ENCODE measurements at places on chromosomes 2 and 18.

GRCh38 chr2:10770956-10771750 is 41.4 kb downstream of the PDIA6 start:
- no peak for DNase-seq

DNA sequence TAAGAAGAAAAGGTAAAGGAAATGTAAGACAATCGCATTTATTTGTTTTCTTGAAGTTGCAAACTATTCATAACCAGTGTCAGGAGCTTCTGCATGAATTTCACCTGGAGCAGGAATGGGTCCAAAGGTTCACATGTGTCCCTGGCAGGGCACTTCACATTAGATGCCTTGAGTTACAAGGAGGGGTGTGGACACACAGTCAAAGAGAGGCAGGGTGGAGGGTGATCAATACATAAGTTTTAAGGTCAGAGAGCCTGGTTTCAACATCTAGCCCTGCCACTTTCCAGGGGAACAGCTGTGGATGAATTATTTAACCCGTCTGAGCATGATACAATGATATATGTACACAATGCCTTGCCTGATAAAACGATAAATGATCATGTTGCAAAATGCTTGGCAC is 321.4 kb downstream of the CYP26B1 start:
- DNase-seq: no peak

DNA sequence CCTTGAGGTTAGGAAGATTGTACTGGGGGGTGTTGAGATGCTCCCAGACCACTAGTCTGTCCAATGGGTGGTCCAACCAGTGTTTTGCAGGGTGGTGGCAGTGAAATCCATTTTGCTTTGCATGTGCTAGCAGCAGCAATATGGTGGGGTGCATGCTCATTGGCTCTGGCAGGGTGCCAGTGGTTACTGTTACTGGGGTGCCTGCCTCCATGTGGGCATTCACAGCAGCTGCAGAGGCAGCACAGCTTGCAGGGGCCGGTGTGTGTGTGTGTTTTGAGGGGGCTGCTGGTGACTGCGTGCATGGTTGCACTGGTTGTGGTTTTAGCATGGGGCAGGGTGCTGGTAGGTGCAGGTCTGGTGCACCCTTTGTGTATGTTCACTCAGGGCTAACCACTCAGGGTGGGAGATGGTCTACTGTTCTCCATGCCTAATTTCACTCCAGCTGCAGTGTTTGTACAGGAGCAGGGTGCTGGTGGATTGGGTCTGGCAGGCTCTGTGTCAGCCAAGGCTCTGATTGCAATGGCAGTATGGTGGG is 265.4 kb downstream of the NUP35 start:
- no peak for DNase-seq

DNA sequence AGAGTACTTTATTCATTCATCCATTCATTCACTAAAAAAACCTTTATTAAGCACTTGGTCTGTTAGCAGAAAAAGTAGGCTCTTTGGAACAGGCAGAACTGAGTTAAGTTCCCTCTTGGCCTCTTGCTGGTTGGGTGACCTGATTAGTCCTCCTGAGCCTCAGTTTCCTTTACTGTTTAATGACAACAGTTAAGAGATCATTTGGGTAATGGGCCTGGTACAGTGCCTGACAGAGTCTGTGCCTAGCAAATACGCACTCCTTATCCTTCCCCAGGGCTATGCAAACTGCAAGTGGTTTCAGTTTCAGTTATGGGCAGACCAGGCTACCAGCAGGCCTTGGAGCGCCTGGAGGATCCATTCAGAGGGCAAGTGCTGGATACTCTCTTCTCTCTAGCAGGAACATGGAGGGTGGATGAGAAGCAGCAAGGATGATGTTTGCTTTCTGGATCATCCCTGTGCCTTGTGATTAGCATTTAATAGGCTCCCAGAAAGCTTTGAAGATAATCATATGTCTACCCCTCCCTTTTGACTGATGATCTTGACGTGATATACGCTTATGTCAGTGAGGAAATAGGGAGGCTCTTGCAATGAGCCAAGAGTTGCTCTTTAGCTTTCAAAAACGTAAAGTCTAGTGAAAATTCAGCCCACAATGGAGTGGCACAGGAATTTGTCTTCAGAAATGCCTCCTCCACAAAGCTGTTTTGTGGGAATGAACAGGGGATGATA is 12.4 kb upstream of the TAF1B start:
- DNase-seq: no peak

GRCh38 chr2:8491296-8492027 is 190.4 kb upstream of the ID2 start:
- no peak for DNase-seq

- no peak for DNase-seq
These were observed 74.6 kb downstream of the RPRM start for GRCh38 chr2:153403940-153404339.

DNA sequence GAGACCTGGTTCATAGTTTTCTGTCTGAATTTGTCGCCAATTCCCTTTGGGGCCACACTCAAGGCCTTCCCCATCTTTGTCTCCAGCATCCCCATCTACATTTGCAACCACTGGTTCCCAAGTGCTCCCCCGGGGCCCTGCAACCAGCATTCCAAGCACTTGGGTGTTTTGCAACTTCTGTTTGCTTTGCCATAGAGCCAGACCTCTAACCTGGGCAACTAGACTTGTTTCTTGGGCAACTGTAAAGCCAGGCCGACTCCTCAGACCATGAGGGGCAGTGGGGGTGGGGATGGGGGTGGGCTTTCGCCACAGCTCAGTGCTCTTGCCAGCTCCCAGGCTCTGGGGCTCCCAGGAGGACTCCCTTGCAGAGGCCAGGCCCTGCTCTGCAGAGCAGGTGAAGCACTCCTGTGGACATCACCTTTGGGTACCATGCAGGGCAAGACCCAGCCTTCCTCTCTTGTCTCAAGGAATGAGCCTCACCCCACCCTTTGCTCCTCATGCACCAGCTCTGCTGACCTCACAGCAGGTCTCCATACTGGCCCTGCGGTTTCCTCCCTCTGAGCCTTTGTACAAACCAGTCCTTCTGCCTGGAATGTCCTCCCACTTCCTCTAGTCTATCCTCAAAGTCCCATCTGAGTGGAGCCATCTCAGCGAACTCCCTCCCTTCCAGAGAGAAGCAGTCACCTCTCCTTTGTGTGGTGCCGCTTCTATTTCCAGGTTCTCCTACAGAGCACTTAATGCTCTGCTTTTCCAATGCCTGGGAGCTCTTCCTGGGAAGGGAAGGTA is 126.7 kb upstream of the MYCN start:
- no peak for DNase-seq

DNA sequence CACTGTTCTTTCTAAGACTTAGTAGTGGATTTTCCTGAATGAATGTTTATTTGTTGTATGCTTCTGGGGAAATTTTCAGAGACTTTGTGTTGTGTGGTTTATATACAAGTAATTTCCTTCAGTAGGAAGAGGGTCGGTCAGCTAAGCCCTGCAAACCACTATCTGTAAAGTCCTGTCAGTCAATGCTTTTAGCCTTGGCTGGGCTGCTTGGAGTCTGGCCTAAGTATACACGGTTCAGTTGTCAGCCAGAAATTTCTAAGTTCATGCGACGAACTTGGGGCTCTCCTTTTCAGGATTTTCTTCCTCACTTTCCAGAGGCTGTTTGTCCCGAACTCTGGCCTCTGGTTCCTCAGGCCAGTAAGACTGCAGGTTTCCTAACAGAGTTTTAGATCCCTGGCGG is 21.3 kb downstream of the C2orf49 start:
- DNase-seq: no peak
